Stromal cell of bone marrow (primary cell): ENCODE measurements at places on chromosomes 4 and X.
A peak's percentile ranks its signal among the peaks of the same experiment; 100 is the strongest.

- DNase-seq, result no peak
These were observed 60.7 kb downstream of the EFHC2 start for GRCh38 chrX:44282753-44283152.

DNA sequence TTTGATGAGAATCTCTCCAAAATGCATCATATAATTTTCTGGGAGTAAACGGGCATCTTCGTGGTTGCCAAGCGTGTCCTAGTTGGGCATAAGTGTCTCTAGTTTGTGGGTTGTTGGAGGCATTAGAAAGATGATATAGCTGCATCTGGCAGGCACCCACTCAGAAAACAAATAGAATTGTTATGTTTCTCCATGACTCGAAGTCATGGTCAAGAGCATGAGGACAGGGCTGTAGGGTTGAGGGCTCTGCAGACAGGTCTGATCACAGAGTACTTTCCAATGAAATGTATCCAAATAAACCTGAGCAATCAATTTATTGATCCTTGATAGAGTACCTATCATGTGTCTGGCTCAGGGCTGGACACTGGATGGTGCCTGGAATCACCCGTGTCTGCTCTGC is 82.7 kb downstream of the SORCS2 start:
- DNase-seq, result no peak

- no peak for DNase-seq
These were observed 47.3 kb downstream of the KCNIP4 start for GRCh38 chr4:21901281-21901680.

DNA sequence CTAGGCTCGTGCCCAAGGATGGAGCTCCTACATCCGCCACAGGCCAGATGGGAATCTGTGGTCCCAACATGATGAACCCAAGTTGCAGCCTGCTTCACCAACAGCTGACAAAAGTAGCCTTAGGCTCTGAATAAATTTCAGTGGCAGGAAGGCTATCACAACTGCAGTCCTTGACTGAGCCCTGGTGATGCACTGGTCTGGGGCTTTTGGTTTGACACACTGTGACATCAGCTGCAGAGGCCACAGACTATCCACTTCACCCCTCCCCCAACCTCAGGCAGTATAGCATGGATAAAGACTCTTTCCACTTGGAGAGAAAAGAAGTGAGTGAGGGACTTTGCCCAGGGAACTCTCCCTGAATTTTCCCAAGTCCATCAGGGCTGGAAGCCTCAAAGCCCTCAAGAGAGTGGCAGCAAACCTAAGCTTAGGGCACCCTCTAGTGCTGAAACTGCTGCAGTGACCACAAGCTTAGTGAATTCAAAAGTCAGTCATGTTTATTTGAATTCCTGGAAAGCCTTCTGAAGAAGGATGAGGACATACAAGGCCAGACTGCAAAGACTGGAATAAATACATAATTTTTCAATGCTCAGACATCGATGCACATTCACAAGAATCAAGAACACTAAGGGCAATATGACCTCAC is 135.0 kb upstream of the TENT5D start:
- DNase-seq, result peak; percentile 4

DNA sequence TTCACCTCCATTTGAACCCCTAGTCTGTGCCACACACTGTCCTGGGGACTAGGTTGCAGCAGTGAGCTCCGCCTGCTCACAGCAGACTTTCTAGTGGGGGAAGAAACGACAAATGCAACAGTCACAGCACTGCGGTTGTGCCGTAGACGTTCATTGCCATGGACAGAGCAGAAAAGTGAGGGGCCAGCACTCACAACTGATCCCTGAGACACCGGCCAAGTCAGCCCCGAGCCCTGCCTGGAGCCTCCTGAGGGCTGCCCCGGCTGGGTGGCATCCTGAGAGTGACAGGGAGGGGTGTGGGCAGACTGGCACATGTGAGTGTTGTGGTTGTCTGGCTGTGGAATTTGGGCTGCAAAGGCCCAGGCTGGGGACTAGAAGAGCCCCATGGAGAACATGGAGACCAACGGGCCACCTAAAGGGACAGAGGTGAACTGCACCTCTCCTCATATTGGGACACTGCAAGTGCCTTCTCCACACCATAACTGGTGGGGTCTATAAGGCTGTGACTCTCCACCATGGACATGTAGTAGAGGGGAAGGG is 4.6 kb downstream of the DUSP9 start:
- no peak for DNase-seq

- no peak for DNase-seq
These were observed 407.9 kb upstream of the TENM3 start for GRCh38 chr4:181835348-181835747.

GRCh38 chr4:180827232-180828009 is 1415.8 kb upstream of the TENM3 start:
- DNase-seq, result peak; percentile 14

DNA sequence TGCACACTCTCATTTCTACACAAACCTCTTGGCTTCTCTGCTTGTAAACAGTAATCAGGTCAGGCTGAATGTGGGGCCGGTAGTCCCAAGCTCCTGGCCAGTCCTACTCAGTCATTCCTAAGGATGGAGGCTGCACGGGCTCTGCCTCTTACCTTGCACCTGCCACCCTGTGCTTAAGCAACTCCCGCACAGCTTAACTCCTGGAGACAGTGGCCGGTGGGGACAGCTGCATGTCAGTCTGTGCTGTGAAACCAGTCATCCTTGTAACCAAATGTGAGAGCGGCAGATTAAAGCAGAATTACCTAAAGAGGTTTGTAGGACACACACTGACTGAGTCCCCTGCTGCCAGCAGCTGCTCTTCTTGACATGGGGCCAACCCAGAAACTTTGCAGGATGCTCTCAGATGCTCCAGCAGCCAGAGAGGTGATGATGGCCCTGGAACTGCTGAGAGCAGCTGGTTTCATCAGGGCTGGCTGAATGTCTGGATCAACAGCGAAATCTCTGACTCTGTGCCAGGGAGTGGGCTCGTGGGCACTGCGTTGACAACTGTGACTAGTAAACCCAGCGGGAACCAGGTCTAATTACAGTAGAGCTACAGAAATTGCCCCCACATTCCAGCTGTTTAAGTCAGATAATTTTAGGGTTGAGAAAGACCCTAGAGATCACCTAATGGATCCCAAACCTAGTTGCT is 123.7 kb downstream of the ANAPC4 start:
- no peak for DNase-seq

GRCh38 chr4:8547912-8548730 is 32.1 kb upstream of the GPR78 start:
- no peak for DNase-seq

DNA sequence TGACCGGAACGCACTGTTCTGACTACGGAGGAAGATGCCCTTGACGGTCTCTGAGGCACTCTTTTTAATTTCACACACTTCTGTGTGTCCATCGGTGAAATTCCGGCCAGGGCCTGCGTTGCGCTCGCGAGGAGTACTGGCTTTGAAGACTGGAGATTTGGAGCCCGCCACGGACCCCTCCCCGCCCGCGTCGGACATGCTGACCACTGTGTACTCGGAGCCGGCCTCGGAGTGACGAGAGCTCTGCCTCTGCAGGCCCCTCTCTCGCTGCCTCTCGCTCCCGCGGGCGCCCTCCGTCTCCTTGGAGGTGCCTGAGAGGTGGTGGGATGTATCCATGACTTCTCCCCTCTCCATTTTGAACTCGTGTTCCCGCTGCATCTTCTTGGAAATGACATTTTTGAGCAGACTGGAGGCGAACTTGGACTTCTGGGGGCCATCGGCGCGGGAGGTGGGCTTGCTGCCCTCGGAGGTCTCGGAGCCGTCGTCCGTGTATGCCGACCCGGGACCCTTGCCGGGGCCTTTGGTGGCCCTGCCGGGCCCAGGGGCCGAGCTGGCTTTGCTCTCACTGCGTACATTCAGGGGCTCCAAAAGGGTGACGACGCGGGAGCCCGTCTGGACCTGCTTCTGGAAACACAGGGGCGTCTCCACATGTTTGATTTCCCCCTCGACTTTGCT is 5.7 kb downstream of the C4orf54 start:
- no peak for DNase-seq

GRCh38 chr4:90421161-90421560 is 294.0 kb downstream of the CCSER1 start:
- DNase-seq, result no peak

- DNase-seq, result no peak
These were observed 86.9 kb downstream of the RELL1 start for GRCh38 chr4:37599092-37599790.

DNA sequence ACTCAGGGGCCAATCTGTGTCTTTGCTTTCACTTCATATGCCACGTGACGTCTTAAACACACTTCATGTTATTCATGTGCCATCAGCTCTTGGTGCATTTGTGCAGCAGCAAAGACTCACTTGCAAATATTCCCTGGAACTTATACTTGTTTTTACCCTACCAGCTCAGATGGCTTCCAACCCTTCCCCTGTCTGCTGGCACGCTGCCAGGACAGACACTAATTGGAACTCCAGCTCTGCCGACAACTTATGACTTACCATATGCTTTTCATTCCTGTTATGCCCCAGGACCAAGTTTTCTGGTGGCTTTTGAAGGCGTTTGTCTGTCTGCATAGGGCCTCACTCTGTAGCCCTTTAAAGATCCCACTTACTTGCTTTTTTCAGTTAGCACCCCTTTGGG is 261.7 kb upstream of the GNPDA2 start:
- no peak for DNase-seq

- no peak for DNase-seq
These were observed 294.3 kb upstream of the TENM3 start for GRCh38 chr4:181948839-181949382.

- DNase-seq, result no peak
These were observed 224.6 kb downstream of the SCFD2 start for GRCh38 chr4:53141308-53141707.

GRCh38 chr4:150814873-150815272 is 200.2 kb downstream of the LRBA start:
- DNase-seq, result no peak

- no peak for DNase-seq
These were observed 39.6 kb upstream of the NKX1-1 start for GRCh38 chr4:1445716-1446445.

- no peak for DNase-seq
These were observed 439.1 kb downstream of the PACRGL start for GRCh38 chr4:21139327-21139726.

DNA sequence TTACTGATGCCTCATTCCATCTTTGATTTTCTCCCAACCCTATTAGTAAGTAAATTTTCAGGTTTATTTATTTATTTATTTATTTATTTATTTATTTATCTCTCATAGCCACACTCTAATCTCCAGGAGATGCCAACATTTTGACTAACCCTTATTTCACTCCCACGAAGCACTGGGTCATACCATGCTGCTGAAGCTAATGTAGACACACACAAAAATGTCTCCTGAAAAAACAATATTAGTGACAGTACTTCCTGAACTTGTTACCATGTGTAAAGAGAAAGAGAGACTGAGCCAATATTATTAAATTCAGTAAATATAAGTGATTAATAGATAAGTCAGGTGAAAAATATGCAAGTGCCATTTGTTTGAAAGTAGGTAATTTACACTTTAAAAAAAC is 402.7 kb downstream of the C4orf33 start:
- DNase-seq, result no peak

- no peak for DNase-seq
These were observed 68.1 kb upstream of the ZMAT1 start for GRCh38 chrX:101999644-102000539.

- no peak for DNase-seq
These were observed 437.6 kb downstream of the RAPGEF2 start for GRCh38 chr4:159540501-159540900.

- DNase-seq, result no peak
These were observed 215.2 kb downstream of the PPARGC1A start for GRCh38 chr4:23674694-23675093.

- no peak for DNase-seq
These were observed 36.6 kb downstream of the SEL1L3 start for GRCh38 chr4:25826074-25826752.

- DNase-seq, result no peak
These were observed 366.9 kb upstream of the RASGEF1B start for GRCh38 chr4:81838586-81838985.

GRCh38 chr4:1217366-1217765 is 31.6 kb downstream of the CTBP1 start:
- no peak for DNase-seq

- DNase-seq, result no peak
These were observed 167.3 kb upstream of the GATB start for GRCh38 chr4:151928112-151928511.

DNA sequence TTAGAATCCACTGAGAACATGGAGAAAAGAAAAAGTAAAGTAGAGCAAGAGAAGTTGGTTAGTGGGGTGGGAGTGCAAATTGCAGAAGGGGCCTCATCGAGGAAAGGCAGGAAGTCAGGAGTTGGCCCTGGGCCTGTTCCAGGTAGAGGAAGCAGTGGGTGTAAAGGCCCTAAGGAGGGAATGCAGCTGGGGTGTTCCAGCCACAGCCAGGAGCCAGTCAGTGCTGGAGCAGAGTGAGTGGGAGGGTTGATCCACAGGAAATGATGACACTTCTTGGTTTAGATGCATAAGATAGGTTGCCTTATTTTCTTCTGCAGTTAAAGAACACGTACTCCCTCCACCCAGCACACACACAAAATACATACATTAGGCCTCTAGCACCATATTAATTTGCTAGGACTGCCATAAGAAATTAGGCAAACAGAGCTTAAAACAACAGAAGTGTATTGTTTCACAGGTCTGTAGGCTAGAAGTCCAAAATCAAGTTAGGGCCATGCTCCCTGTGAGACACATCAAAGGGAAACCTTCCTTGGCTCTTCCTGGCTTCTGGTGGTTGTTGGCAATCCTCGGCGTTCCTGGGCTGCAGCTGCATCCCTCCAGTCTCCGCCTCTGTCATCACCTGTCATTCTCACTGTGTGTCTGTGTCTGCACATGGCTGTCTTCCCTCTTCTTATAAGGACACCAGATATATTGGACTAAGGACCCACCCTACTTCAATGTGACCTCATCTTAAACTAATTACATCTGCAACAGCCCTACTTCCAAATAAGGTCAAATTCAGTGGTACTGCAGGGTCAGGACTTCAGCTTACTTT is 205.9 kb downstream of the AASDH start:
- no peak for DNase-seq

GRCh38 chr4:661881-662761 is 12.0 kb downstream of the ATP5ME start:
- no peak for DNase-seq

GRCh38 chrX:11540532-11541377 is 125.0 kb downstream of the ARHGAP6 start:
- DNase-seq, result no peak

GRCh38 chr4:64192731-64193412 is 216.4 kb downstream of the TECRL start:
- no peak for DNase-seq

- no peak for DNase-seq
These were observed 892.8 kb upstream of the DIAPH2 start for GRCh38 chrX:95791876-95792275.

GRCh38 chr4:88382621-88383020 is 4.0 kb downstream of the HERC6 start:
- DNase-seq, result no peak

- no peak for DNase-seq
These were observed 159.6 kb upstream of the KLF3 start for GRCh38 chr4:38504396-38504715.

GRCh38 chrX:94455782-94456181 is 781.8 kb downstream of the FAM133A start:
- no peak for DNase-seq

DNA sequence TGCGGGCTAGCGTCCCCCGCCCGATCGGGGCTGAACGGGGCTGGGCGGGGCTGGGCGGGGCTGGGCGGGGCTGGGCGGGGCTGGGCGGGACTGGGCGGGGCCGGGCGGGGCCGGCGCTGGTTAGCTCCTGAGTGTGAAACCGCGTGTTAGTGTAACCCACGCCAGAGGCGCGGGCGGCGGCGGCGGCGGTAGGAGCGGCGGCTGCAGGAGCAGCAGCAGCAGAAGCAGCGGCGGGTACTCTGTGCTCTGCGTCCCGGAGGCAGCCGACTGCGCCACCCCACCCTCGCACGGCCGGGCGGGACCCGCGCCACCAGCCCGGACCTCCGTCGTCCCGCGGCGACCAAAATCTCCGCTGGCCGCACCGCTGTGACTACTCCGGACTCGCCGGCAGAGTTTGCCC is 128.1 kb downstream of the LAS1L start:
- no peak for DNase-seq
